ENCODE measurements at places on chromosomes 16 and 17.
A peak's percentile ranks its signal among the peaks of the same experiment; 100 is the strongest.

- DNase-seq, result no peak
Measured at GRCh38 chr17:60989379-60989778, 311.7 kb downstream of the BCAS3 start.

DNA sequence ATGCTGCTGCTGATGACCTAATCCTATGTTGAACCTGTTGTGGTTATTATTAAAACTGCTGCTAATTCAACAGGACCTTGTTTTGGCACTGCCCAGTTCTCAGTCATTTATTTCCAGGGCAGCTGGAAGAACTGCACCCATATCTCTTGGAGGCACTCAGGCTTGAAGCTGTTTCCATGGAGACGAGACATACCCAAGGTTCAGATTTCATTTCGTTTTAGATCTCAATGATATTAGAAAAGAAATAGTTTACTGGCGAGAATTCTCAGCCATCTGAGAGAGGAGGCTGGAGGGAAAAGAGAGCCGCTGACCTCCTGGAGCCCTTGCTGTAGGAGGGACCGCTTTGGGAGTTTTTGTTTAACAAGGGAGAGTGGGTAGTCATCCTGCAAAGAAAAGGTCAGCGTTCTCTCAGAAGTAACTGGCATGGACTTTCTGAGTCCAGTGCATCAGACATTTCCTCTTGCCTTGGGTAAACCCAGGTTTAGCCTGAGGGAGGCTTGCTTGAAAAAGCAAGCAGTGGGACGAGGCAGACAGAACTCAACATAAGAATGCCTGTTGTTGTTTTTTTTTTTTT is 75.4 kb downstream of the YPEL2 start:
- DNase-seq, result no peak

GRCh38 chr16:49414671-49415070 is 41.1 kb downstream of the C16orf78 start:
- DNase-seq, result no peak

- DNase-seq, result no peak
Measured at GRCh38 chr17:46128453-46128852, 64.8 kb downstream of the KANSL1 start.

- DNase-seq, result no peak
Measured at GRCh38 chr16:53784291-53784690, 80.3 kb downstream of the FTO start.

DNA sequence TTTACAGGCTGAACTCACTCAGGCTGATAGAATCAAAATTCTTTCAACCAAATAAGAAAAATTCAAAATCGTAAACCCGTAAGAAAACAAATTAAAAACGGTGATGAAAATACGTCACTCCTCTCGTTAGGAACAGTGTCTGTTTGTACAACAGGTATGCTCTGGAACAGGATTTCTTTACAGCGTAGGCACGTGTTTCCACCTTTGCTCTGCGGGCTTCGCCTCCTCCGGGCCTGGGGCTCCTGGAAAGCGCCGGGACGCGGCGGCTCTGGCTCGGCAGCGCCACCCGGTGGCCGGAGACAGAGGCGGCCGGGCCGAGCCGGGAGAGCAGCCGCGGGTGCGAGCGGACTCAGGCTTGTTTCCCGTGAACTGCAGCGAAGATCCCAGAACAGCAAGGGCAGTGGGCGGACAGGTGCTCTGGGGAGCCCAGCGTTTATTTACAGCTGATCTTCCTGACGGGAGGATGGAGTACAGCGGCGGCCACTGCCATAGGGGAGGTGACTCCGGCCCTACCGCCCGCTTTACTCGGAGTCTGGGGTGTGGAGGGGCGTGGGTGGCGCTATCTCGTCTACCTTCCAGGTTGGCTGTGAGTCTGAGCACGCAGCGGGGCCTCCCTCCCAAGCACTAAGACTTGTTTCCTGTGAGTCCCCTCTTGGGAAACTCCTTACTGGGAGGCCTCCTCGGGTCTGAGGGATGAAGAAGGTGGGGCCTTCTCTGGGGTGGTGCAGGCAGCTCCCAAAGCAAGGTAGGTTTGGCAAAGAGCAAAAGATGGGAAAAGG is 40.5 kb upstream of the ATP2A3 start:
- DNase-seq, result peak; percentile 73

- no peak for DNase-seq
Measured at GRCh38 chr16:57531635-57532265, 4.6 kb downstream of the CCDC102A start.

GRCh38 chr16:2692948-2693651 is 10.8 kb downstream of the KCTD5 start:
- DNase-seq, result no peak

- no peak for DNase-seq
Measured at GRCh38 chr17:81482673-81483072, 29.9 kb downstream of the ACTG1 start.

- DNase-seq, result no peak
Measured at GRCh38 chr17:48907713-48908046, 527 bp upstream of the UBE2Z start.

DNA sequence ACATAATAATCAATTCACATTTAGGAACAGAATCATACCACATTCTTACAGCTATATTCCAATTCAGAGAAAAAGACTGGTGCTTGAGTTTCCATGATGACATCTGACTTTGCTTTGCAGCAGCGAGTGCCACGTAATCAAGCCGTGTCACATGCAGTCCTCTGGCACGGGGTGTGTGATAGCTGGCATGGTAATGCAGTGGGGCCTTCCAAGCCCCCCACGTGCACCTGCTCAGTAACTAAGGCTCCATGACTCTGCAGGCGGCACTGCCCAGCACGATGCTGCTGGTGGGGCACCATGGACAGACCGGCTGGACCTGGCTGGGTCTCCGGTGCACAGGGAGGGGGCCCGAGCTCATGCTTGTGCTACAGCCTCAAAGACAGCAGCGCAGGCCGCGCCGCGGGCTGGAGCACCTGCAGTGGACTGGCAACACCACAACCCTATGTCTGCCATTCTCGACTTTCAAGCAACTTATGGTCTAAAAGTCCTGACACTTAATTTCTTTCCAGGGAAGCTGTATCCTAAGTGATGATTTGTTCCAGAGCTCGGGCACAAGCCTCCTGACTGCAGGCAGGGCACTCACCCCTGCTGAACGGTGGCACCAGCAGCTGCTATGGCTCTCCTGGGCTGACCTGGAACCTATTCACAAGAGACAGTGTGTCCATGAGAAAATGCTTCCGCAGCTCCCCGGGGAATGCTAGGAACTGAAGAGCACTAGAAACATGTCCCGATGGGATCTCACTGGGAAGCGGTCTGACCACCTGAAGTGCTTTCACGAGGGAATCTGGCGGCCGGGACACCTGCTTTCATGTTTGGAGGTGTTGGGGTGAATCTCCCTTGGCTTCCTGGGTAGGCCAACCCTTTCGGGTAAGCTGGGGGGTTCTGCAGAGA is 99.5 kb upstream of the DNAH17 start:
- DNase-seq, result no peak

- DNase-seq, result no peak
Measured at GRCh38 chr16:86127366-86127765, 228.4 kb downstream of the IRF8 start.

DNA sequence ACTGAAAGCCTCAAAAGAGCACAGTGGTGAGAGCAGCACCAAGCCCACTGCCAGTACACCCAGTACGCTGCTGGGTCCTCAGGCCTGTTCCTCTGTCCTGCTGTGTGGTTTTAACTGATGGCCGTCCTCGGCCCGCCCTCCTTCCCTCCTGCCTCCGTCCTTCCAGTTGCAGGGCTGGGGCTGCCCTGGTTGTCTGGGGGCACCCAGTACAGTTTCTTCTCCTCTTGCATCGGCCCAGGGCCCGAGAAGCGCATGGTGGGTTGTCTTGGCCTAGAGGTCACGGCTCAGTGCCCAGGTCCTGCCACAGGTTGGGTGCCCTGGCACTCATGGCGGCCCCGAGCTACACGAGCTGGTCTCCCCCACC is 70.8 kb upstream of the KCTD5 start:
- DNase-seq, result no peak

DNA sequence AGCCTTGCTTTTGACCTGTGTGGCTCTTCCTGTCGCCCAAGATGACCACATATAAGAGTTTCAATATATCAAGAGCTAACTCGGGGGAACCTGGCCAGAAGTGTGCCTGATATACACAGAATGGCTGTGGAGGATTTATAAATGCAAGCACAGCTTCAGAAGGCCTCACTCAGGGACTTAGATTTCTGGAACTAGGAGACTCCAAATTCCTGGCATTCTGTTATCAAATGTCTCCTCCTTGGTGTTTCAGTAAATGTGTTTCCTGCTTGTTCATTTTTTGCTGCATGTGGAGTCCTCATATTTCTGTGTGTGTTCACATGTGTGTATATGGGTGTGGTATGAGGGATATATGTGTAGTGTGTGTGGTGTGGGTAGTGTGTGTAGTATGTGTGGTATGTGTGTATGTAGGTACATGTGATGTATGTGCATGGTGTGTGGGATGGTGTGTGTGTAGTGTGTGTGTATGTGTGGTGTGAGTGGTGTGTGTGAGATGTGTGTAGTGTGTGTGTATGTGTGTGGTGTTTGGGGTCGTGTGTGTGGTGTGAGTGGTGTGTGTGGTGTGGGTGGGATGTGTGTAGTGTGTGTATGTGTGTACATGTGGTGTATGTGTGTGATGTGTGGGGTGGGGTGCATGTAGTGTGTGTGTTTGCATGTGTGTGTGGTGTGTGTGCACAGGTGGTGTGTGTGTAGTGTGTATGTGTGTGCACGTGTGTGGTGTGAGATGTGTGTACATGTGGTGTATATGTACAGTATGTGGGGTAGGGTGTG is 981 bp upstream of the CD300H start:
- DNase-seq, result no peak

DNA sequence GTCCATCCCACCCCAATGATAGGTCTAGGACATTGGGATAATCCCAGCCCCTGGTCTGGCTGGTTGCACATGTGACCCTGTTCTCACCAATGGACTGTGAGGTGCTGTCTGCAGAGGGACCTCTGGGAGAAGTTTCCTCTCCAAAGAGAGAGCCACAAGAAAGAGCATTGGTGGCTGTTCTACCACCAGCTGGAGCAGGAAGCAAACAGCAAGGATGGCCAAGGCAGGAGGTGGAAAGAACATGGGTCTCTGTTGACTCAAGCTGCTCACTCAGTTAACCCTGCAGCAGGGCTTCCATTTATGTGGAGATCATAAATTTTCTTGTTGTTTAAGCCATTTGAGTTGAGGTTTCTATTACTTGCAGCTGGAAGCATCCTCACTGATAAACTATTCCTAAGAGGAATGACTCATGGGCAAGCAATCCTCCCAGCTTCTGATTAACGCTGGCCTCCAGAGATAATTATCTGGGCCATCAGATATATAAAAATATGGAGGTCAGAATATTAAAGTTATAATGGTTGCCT is 52.6 kb downstream of the CYB5B start:
- no peak for DNase-seq

- no peak for DNase-seq
Measured at GRCh38 chr16:27461483-27462171, 59.7 kb downstream of the IL21R start.

DNA sequence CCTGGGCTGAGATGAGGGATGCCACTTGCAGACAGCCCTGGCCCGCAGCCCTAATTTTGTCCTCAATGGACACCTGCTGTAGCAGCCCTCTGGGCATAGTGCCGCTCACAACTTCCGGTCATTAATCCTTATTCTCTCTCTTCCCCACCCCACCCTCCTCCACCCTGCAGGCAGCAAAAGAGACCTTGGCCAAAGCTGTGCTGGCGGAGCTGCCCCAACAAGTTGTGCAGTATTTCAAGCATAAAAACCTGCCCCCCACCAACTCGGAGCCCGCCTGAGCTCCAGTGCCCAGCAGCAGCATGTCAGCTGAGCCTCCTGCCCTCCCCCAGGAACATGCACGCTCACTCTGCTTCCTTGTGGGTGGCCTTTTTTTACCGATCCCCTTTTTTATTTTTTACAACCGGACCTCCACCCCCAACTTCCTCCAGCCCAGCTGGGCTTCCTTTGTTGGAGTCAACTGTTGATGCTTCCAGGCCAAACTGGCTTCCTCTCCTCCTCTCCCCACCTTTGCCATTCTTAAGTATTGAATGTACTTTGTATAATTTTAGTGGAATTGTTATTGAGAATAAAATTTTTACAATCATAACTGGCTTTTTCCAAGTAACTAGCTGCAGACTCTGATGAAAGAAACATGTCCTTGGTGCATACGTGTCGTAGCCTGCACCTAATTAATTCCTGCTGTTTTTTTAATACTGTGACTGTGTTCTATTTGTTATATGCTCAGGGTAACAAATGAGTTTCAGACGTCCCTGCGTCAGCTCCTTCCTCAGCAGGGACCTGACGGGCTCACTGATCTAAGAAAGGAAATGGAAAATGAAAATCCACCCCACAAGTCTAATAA is 38.2 kb downstream of the PSME3IP1 start:
- no peak for DNase-seq

DNA sequence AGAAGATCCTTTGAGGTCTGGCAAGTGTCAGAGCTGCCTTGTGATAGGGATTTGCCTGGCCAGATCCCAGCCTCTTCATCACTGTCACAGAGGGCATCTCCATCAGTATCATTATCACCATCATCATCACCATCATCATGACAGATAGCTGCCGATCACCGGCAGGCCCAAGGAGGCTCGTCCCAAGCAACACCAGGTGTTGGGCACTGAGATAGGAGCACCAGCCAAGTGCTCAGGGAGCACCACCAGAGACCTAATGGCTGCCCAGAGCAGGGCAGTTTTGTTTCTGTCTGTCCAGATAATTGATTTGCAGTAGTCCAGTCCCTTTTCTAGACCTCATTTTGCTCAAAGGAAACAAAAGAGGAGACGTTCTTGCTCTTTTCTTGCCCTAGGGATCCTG is 25.0 kb downstream of the HNF1B start:
- DNase-seq, result no peak

DNA sequence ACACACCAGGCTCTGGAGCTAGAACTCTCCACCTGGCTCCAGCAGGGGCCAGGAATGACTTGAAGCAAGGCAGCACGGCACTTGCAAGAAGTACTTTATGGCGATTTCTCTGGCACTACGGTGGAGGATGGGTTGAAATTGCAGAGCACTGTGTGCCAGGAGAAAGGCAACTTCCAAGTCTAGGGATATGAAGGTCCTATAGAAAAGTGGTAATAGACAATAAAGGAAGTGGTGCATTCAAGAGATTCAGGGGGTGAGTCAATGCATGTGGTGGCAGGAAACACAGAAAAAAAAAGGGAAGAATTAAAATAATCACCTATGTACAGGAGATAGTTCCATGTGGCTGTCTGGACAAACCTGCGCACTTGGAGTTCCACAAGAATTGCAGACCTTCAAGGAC is 240.3 kb upstream of the DYNLRB2 start:
- DNase-seq, result no peak

DNA sequence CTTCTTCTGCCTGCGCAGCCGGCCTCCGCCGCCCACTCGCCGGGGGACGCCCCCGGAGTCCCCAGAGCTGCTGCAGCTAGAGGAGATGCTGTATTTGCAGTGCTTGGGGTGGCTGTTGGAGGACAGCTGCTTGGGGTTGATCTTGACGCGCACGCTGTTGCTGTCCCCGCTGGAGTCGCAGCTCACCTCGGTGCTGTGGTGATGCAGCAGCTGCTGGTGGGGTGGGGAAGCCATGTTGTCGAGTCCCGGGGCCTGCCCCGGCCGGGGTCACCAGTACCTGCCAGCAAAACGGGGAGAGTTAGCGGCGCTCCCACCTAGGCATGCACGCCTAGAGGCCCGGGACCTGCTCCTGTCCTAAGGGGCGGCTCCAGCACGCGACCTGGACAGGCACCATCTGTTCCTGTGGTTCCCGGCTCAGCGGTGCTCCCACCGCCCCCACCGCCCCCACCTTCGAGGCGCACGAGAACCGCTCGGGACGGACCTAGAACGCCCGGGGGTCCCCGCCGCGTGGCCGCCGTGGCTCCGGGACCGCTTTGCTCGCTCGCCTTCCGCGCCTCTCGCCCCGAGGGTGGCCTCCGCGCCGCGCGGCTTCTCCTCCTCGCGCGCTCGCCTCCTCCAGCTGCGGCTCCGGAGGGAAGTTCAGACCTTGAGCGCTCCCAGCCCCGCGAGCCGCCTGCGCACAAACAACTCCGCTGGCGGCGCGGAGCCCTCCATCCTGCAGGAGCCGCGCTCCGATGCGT is 863 bp downstream of the ADCY9 start:
- peak; percentile 54 for DNase-seq
